ENCODE measurements at places on chromosomes 4 and X. TPM values are rescaled to one million over a fixed set of nuclear protein-coding genes. Genes with fewer than 3 reads are reported as not detected.

DNA sequence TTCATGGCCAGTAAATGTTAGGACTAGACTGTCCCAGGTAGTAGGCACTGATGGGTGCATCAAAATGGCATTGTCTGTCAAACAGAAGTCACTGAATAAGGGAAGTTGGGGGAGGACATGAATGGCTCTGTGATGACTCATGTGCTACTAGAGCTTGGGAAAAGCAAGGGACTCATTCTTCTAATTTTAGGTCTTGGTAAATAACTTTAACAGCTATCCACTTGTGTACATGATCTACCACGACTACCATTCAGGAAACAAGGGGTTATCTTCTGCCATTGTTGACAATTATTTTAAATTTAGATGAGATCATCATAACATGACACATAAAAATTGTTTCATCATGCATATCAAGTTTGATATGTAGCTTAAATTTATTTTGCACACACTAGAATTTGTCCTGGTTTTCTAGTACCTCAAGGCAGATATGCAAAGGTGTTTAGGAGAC, 6.3 kb downstream of the AREG start:
- H3K4me1 ChIP-seq = no peaks in the 10 kb centered on the region
- H3K36me3 ChIP-seq = no peaks in the 10 kb centered on the region
- no peak for DNase-seq

DNA sequence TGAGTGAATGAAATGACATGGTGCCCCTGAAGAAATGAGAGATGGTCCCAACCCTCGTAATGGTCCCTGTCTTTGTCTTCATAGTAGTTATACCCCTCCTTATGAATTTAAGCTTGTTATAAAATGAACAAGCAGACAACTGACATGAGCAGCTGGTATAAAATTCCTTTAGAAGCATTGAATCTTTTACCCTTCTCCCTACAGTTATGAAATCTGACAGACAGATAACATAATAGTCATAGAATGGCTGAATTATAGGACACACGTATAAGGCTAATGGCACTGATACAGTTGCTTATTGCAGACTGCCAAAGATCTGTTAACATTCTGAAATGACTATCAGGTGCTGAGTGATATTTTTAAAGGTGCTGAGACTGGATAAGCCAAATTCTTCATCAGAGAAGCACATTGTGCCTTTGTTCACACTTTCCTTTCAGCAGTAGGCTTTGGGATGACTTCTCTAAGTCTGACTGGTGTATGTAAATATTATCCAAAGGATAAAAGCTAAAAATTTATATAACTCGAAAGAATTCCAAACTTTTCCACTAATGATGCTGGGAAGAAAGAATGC, 47.4 kb upstream of the PDGFC start:
- no peak for DNase-seq
- no peak overlapping the region for H3K4me3 ChIP-seq
- no peaks in the 10 kb centered on the region for H3K4me1 ChIP-seq
- H3K27ac ChIP-seq = no peak overlapping the region

GRCh38 chr4:153450544-153450917, 15.6 kb upstream of the TMEM131L start:
- no peaks in the 10 kb centered on the region for H3K36me3 ChIP-seq
- H3K27me3 ChIP-seq = no peaks in the 10 kb centered on the region
- no peak overlapping the region for H3K4me3 ChIP-seq
- no peak for DNase-seq
- peak overlapping the region; percentile 18 for H3K27ac ChIP-seq

DNA sequence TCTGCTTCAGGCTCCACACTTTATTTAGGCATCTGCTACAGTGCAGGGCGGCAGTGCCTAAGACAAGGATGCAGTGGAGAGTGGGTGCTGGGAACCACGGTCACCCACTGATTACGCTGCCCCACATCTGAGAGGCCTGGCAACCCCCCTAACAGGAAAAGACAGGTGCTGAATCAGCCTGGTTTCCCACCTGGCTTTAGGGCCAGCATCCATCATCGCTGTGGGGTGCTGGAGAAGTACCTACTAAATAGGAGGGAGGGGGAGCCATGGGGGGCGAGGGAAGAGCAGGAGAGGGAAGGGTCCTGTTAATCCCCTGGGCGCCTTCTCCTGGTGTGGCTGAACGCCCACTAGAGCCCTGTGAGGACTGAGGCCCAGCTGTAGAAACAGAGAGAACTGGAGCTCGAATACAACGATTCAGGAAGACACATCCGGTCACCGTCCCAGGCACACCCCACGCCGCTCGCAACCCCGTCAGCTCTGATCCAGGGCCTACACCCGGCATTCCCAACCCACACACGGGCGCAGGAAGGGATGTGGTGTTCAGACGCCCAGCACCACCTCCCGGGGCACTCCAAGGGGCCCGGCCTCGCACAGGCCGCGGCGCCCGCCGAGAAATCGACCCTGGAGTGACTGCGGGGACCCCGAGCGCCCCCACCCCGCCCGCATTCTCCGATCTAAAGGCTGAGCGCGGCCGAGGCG, 554 bp downstream of the DCTD start:
- H3K4me3 ChIP-seq = peak overlapping the region; percentile 73
- H3K4me1 ChIP-seq = peaks cover 19% of the 10 kb centered on the region
- no peaks in the 10 kb centered on the region for H3K27me3 ChIP-seq

DNA sequence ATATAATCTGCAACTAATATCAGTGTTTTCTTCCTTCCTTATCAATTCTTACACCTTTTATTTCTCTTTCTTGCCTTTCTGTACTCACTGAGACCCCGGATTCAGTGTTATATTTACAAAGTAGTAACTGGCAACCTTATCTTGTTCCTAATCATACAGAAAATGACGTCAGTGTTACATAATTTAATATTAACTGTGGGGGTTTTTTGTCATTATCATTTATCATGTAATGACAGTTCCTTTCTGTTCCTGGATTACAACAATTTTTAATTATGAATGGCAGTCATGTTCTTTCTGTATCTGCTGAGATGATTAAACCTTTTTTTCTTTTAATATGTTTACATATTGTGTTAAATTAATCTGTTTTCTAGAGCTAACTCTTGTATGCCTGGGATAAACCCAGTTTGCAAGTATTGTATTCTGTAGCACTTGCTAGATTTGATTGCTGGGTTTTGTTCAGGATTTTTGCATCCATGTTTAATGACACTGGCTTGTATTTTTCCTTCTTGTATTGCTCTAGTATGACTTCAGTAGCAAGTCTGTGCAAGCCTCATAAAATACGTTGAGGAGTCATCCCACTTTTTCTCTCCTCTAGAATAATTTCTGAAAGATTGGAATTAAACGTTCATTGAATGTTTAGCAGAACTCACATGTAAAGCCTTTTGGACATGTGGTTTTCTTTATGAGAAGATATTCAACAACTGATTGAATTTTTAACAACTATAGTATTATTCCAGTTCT, 10.4 kb upstream of the HSPA4L start:
- no peaks in the 10 kb centered on the region for H3K4me1 ChIP-seq
- H3K27me3 ChIP-seq = no peaks in the 10 kb centered on the region
- no peak overlapping the region for H3K4me3 ChIP-seq
- no peaks in the 10 kb centered on the region for H3K36me3 ChIP-seq
- H3K27ac ChIP-seq = no peak overlapping the region

DNA sequence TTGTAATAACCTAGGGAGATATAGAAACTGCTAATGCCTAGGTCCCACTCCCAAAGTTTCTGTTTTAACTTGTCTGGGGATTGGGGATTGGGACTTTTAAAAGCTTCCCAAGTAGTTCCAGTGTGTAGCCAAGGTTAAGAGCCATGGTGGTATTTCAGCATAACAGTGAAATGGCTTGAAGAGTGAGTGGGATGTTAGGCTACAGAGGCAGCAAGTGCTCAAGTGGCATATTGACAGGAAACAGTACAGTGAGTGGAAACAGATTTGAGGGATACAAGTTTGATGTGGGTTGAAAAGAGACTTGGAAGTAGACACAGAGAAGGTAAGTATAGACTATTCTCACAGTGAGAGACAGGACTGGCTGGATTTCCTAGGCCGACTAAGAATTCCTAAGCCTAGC, 217.6 kb upstream of the CNKSR2 start:
- H3K4me3 ChIP-seq = no peak overlapping the region
- H3K27me3 ChIP-seq = no peaks in the 10 kb centered on the region
- DNase-seq = no peak
- H3K4me1 ChIP-seq = no peaks in the 10 kb centered on the region
- H3K36me3 ChIP-seq = no peaks in the 10 kb centered on the region
- H3K27ac ChIP-seq = no peak overlapping the region

GRCh38 chrX:34584781-34585180, 72.3 kb downstream of the TMEM47 start:
- H3K4me1 ChIP-seq = no peaks in the 10 kb centered on the region
- no peaks in the 10 kb centered on the region for H3K27me3 ChIP-seq
- no peaks in the 10 kb centered on the region for H3K36me3 ChIP-seq

GRCh38 chr4:3007724-3008123, 44.4 kb downstream of the GRK4 start:
- H3K27me3 ChIP-seq = no peaks in the 10 kb centered on the region
- peaks cover 6% of the 10 kb centered on the region for H3K4me1 ChIP-seq
- H3K27ac ChIP-seq = no peak overlapping the region
- DNase-seq = no peak

DNA sequence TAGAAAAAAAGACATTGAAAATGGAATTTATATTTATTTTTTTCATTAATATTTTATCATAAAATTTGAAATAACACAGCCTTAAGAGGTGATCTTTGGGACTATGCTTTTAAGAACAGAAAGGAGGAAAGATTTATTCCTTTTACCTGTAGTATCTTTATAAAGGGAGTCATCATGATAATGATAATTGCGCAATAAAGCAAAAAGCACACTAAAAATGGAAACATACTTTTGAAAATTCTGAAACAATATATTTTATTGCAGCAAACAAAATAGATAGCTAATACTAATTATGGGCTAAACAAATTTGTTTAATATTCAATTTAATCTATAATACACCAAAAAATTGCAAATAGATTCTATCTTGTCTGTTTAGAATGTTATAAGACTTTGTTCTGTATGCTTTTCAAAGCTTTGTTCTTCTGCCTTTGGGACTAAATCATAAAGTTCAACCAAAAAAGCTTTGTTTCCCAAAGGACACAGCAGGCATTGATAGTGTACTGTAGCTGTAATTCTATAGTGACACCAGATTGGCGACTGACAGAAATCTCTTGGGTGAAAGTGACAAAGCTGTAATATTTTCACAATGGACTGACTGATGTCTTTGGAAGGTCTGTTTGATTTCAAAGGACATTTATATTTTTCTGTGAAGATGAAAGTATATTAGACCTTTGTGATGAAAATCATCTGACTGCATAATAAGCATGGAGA, 2156.6 kb upstream of the TENM3 start:
- H3K36me3 ChIP-seq = no peaks in the 10 kb centered on the region
- DNase-seq = no peak
- no peaks in the 10 kb centered on the region for H3K27me3 ChIP-seq
- H3K4me3 ChIP-seq = no peak overlapping the region
- no peaks in the 10 kb centered on the region for H3K4me1 ChIP-seq
- no peak overlapping the region for H3K27ac ChIP-seq

DNA sequence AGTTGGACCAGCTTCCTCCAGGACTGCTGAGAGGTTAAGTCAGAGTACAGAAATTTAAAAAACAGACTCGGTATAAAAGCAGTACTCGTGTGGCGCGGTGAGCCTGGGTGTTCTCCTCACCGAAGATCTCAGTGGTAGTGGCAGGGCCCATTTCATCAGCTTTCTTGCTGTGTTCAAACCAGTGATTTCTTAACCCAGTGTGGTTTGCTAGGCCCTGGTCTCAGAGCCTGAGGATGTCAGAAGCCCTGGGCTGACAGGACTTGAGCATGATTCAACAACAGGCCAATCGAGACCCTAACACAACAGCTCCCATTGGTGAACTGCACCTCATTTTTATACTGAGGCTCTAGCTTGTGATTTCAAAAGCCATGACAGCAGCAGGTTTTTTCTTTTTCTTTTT, 23.2 kb downstream of the PRIMPOL start:
- peaks cover 3% of the 10 kb centered on the region for H3K36me3 ChIP-seq
- no peak overlapping the region for H3K4me3 ChIP-seq
- no peak for DNase-seq
- H3K27ac ChIP-seq = no peak overlapping the region
- no peaks in the 10 kb centered on the region for H3K4me1 ChIP-seq

DNA sequence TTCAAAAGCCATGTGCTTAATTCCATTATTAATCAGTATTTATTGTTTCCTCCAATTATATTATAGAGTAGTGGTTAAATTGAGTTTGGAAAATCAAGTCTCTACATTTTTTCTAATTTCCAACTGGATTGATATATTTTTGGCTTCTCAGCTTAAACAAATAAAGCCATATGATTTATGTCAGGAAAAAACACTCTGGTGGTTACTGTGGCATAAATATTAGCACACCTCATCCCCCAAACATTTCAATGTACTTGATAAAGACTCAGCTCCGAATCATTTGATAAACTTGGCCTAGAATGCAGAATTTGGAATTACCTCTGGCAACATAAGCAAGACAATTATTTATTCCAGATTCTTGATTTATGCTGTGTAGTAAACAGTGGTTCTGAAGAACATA, 2313.8 kb downstream of the ARAP2 start:
- no peaks in the 10 kb centered on the region for H3K36me3 ChIP-seq
- DNase-seq = no peak
- no peak overlapping the region for H3K27ac ChIP-seq
- H3K27me3 ChIP-seq = no peaks in the 10 kb centered on the region

DNA sequence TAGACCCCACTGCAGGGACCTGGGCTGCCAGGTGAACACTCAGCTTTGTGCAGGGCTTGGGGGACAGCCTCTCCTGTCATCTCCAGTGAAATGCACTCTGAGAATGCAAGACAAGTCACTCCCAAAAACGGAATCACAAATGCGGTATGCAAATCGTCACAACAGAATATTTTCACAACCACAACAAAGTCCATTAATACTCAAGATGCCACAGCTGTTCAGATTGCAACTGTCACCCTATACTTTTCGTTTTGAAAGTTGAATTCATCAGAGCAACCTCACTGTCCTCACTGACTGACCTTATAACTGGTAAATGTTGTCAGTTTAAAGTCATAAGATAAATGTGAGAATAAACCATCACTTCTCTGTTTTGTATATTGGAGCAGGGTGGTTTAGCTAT, 16.6 kb downstream of the JAKMIP1 start:
- peak overlapping the region; percentile 94 for H3K27ac ChIP-seq
- peaks cover 72% of the 10 kb centered on the region for H3K4me1 ChIP-seq
- no peaks in the 10 kb centered on the region for H3K27me3 ChIP-seq
- no peak overlapping the region for H3K4me3 ChIP-seq

DNA sequence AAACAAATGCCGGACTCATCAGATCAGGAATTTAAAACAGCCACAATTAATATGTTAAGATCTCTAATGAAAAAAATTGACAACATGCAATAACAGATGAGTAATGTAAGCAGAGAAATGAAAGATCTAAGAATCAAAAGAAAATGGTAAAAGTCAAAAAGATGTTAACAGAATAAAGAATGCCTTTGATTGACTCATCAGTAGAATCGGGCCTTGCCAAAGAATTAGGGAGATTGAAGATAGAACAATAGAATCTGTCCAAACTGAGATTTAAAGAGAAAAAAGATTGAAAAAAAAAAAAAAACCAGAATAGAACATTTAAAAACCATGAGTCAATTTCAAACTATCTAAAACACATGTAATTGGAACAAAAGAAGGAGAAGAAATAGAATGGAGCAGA, 25.9 kb upstream of the GUCY1A1 start:
- no peaks in the 10 kb centered on the region for H3K36me3 ChIP-seq
- peaks cover 7% of the 10 kb centered on the region for H3K4me1 ChIP-seq
- H3K27ac ChIP-seq = no peak overlapping the region
- H3K4me3 ChIP-seq = no peak overlapping the region
- DNase-seq = no peak

Gene SPANXC
- not detected for total RNA-seq

Gene GAGE12H
- total RNA-seq = not detected

Gene TKTL2
- not detected for total RNA-seq

Gene P2RY10
- total RNA-seq = 72.2 TPM

Gene IL21
- total RNA-seq = not detected

All from GM12878 (cell line).